Cardiac septum (tissue), 1 donor: ENCODE measurements at places on chromosomes 6 and 20.
A peak's percentile ranks its signal among the peaks of the same experiment; 100 is the strongest.

DNA sequence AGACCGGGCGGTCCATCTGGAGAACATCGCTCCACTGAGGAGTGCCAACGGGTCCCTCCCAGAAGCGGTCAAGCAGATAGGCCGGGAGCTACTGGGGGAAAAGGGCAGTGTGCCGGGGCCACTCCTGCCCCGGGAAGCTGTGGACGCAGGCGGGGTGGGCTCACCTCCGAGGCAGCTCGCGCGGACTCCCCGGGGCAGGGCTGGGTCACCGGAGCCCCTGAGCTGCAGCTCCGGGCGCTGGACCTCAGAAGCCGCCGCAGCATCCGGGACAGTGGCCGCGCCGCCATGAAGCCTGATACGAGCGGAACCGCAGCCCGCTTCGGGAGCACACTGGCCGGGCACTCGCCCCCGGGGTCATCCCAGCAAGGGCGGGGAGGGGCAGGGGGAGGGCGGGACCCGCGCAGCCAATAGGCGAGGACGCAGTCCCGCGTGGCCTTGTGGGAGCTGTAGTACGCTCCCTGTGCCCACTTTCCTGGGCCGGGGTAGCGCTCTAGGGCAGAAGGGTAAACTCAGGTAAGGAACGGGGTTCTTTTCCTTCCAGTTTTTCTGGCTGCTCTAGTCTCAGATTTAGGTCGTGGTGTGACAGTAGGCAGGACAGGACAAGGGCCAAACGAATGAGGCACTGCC lies at the start of gene MOCS1:
Gene MOCS1 (minus strand): TSS at position 332 of the 627 bp plus-strand sequence. CDS start 45 bp downstream, at position 287.
- peak; percentile 91 for DNase-seq

GRCh38 chr20:5095931-5096330 lies 23.8 kb downstream of the PCNA start:
- DNase-seq = no peak

- no peak for DNase-seq
Measured at GRCh38 chr6:30998785-30999184, 11.5 kb upstream of the MUC22 start.

DNA sequence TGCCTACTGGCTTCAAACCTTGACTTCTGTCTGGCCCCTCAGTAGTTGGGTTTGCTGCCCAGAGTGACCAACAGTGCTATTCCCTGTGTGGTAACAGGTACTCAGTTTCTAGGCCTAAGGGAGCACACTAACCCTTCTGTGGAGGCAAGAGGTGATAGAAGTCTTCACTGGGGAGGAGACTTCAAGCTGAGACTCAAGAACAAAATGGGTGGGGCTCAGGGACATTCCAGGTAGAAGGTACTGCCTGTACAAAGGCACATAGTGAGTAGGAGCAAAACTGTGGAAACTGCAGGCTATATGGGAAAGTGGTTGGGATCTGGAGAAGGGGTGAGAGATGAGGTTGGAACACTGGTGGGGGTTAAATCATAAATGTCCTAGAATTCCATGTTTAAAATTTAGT lies 2.3 kb upstream of the SCAND1 start:
- DNase-seq = no peak

- no peak for DNase-seq
Measured at GRCh38 chr6:140774080-140774505, 1358.6 kb upstream of the GJE1 start.

DNA sequence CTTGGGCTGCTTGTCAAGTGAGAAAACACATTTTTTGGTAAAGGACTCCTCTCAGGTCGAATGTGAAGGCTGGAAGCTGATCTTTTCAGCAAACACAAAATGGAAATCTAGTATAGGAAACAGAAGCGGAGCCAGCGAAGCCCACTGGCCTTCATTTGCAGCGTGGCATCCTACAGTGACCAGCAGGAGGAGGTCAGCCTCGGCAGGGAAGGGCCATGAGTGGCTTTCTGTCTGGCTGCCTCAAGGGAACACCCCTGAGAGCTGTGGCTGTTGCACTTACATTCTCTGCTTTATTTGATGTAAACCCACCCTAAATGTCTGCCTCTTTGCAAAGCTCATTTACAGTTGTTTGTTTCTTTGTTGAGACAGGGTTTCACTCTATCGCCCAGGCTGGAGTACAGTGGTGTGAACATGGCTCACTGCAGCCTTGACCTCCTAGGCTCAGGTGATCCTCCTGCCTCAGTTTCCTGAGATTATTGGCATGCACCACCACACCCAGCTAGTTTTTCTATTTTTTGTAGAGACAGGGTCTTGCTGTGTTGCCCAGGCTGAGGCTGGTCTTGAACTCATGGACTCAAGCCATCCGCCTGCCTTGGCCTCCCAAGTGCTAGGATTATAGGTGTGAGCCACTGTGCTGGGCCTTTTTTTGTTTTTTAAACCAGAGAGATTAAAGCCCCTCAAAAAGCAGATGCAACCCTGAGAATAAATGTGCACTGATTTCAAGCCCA lies 322.0 kb upstream of the SOX4 start:
- DNase-seq = no peak
